ENCODE measurements at places on chromosomes 7 and 10. TPM values are rescaled to one million over a fixed set of nuclear protein-coding genes. Genes with fewer than 3 reads are reported as not detected.

The TMEM130 gene
- total RNA-seq = 0.19 TPM

The FAM237B gene
- not detected for total RNA-seq

The COL28A1 gene
- total RNA-seq = 0.91 TPM

The C1QL3 gene
- total RNA-seq = not detected

The KCNIP2 gene
- 1.1 TPM for total RNA-seq

The DOCK1 gene
- 27.3 TPM for total RNA-seq

The CYP3A4 gene
- total RNA-seq = not detected

The RBP3 gene
- not detected for total RNA-seq

The LIPF gene
- total RNA-seq = not detected

The PVRIG gene
- total RNA-seq = not detected

The DUSP5 gene
- total RNA-seq = 100 TPM

Data from A549 treated with DMSO at 1 μM for 4 hours (cell line).